CD4-positive, alpha-beta T cell treated with Interleukin-15 for 4 hours (primary cell): ENCODE measurements at places on chromosomes 13 and 19.

DNA sequence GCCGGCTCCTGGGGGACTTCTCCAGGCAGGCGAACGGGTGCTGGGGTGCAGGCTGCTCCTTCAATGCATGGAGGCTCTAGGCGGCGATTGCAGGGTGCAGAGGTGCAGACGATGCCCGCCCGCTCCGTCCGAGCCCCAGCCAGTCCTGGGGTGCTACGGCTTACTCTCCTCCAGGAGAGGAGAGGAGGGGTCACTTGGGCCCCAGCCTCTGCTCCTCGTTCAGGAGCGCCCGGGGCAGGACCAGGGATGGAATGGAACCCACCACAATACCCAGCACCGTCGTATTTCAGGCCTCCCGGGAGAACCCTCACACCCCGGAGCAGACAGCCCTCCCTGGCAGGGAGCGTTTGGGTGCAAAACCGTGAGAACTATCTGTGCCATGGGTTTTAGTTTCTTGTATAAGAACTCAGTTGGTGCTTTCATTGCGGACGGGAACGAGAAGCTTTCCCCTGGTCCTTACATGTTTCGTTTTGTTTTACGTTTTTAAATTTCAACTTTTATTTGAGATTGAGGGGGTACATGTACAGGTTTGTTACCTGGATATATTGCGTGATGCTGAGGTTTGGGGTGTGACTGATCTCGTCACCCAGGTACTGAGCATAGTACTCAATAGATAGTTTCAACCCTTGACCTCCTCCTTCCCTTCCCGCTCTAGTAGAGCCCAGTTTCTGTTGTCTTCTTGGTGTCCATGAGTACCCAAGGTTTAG lies 46.8 kb downstream of the ARHGEF18 start:
- no peak for DNase-seq

GRCh38 chr13:25453850-25454365 lies 82.1 kb downstream of the ATP8A2 start:
- DNase-seq = no peak

DNA sequence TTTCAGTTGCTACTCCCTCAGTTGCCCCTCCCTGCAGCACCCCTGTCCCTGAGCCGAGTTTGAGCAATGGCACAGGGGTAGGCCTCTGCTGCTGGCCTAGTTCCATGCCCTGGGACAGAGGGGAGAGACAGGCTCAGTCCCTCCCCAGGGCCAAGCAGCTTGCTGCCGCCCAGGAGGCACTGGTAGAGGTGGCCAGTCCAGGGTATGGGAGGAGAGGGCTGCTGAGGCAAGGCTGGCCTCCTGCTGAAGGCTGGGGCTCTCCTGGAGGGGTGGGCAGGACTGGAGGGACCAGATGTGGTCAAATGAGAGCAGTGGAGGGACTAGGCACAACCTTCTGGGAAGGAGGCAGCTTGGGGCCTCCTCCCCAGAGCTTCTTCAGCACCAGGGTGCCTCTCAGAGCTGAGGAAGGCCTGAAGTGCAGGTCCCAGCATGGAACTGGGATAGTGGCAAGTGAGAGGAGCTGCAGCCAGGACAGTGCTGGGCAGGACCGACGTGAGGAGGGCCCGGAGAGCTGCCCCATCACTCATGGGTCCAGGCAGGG lies 29.8 kb upstream of the VSTM2B start:
- no peak for DNase-seq

- DNase-seq = no peak
Observed at GRCh38 chr13:99448546-99448945, 52.7 kb upstream of the TM9SF2 start.

- no peak for DNase-seq
Observed at GRCh38 chr13:83281654-83282053, 600.6 kb downstream of the SLITRK1 start.

- DNase-seq = no peak
Observed at GRCh38 chr13:103156346-103156998, 90.3 kb upstream of the SLC10A2 start.

DNA sequence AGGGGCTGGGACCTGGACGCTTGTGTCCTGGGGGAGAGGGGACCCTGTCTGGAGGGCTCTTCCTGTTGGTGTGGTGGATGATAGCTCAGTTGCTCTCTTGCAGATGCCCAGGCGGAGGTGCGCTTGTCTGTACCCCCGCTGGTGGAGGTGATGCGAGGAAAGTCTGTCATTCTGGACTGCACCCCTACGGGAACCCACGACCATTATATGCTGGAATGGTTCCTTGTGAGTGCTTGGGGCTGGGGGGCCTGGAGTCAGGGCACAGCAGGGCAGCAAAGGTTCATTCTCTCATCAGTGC lies 2.2 kb downstream of the BCAM start:
- DNase-seq = no peak

- no peak for DNase-seq
Observed at GRCh38 chr19:55646889-55647731, 902 bp upstream of the CCDC106 start.

GRCh38 chr19:31378404-31378803 lies 29.2 kb upstream of the TSHZ3 start:
- no peak for DNase-seq

DNA sequence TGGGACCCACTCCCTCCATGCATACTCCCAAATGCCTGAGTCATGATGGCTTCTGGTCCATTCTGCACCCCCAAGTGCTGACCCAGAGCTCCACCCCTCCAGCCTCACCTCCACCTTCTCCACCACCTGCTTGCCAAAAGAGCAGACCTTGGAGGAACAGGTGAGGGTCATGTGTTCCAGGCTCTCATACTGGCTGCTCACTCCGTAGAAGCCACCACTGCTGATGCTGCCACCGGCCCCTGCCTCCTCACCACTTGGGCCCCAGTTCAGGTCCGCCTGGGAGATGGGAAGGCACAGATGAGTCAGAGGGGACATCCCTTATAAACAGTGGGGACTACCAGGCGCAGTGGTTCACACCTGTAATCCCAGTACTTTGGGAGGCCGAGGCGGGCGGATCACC lies 7.9 kb downstream of the CD37 start:
- no peak for DNase-seq

DNA sequence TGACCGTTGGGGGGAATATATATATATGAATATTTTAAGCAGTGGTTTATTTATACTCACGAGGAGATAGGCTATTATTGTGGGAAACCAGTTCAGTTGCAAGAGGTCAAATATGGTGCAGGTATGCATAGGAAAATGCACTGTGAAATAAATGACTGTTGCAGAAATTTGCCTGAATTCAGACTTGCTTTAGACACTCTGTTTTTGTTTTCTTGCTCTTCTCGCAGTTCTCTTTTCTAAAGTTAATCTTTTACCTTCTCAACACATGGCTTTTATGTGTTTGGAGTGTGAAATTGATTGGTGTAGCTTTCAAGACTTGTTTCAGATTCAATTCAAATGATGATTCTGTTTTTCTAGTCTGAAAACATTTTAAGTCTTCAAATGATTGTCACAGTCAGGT lies 109.7 kb downstream of the LRCH1 start:
- no peak for DNase-seq

GRCh38 chr19:54271106-54271505 lies 9.8 kb downstream of the LILRB2 start:
- DNase-seq = no peak
